ENCODE measurements at places on chromosomes 1 and 21. TPM values are rescaled to one million over a fixed set of nuclear protein-coding genes. Genes with fewer than 3 reads are reported as not detected.
A peak's percentile ranks its signal among the peaks of the same experiment; 100 is the strongest.

Gene OR10Z1
- not detected for total RNA-seq

Gene ARTN
- 0.81 TPM for total RNA-seq

Gene COL6A2
- total RNA-seq = 1,231 TPM

Gene SFN
- total RNA-seq = 0.81 TPM

Gene MYOM3
- 0.31 TPM for total RNA-seq

Gene XKR8
- 4.3 TPM for total RNA-seq

Gene TINAGL1
- total RNA-seq = 368 TPM

Gene TSPAN2
- total RNA-seq = 72.8 TPM

DNA sequence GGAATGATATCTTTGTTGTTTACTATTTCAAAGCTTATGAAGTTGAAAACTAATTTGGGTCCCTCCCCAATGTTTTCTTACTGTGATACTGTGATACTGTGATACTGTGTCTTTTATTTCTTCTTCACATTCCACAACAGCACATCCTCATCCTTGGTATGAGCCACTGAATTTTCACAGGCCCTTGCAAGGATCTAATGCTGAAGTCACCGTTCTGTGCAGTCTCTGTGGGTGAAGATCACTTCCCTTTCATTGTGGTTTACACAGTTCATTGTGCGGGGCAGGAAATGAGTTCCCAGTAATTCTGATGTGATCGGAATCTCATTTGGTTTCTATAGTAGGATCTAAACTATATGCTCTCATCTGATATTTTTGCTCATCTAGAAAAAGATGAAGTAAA lies 32.1 kb upstream of the PAXBP1 start:
- H3K4me3 ChIP-seq = no peak overlapping the region
- H3K36me3 ChIP-seq = no peaks in the 10 kb centered on the region
- H3K4me1 ChIP-seq = peaks cover 5% of the 10 kb centered on the region
- no peak for ATAC-seq

DNA sequence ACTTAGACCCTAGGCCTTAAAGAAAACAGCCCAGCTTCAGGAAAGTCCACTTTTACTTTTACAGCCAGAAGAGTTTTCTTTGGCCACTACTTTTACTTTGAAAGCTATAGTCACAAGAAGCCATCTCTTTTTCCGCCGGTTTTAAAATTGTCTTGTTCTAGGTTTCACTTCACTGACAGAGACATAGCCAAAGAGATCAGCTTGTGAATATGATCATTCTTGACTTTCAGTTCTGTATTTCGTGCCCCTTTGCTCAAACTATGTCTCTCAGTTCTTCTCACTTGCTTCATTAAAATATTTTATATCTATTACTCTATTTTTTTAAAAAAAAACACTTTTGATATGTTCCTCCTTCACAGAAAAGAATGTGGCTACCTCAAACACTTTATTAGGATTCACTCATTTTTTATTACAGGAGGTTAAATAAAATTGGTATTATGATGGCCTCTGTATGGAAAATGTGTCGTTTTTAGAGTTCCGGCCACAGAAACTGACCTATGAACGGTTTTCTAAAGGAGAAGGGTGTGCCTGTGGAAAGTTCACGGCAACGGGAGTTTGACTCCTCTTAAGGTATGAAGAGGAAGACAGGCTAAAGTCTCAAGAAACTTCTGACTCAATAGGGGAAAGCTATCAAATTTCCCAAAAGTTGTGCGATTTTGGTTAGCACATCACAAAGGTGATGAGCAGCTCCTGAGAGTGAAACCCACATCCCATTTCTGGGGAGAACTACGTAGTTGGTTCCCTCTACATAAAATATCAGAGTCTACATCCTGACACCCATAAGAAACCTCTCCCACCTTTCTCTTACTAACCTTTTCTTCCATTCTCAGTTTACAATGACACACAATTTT lies 1.2 kb downstream of the MCOLN2 start:
- H3K27ac ChIP-seq = no peak overlapping the region
- no peaks in the 10 kb centered on the region for H3K36me3 ChIP-seq
- H3K4me3 ChIP-seq = no peak overlapping the region
- peaks cover 9% of the 10 kb centered on the region for H3K4me1 ChIP-seq

- no peaks in the 10 kb centered on the region for H3K27me3 ChIP-seq
- H3K27ac ChIP-seq = no peak overlapping the region
- ATAC-seq = no peak
- no peak overlapping the region for H3K4me3 ChIP-seq
- no peaks in the 10 kb centered on the region for H3K36me3 ChIP-seq
Measured at GRCh38 chr1:57296726-57297250, 127.1 kb downstream of the DAB1 start.

DNA sequence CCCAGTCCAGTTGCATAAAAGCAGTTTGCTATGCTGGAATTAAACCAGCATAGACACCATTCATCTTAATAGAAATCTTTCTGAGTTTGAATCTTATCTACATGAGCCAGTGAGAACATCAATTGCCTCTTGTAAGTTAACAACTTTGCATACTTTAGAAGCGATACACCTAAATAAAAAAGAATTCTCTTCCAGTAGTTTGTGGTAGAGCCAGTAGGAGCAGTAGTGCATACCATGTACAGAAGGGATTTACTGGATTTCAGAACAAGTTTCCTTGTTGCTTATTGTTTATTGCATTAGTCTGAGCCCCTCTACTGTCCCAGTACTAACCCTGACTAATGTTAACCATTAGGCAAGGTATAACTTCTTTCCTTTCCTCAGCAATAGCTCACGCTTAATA lies 313.1 kb downstream of the TGFB2 start:
- no peak overlapping the region for H3K27ac ChIP-seq
- no peaks in the 10 kb centered on the region for H3K4me1 ChIP-seq
- H3K4me3 ChIP-seq = no peak overlapping the region
- no peaks in the 10 kb centered on the region for H3K27me3 ChIP-seq

GRCh38 chr1:84365225-84366221 lies 32.8 kb upstream of the DNASE2B start:
- peaks cover 8% of the 10 kb centered on the region for H3K4me1 ChIP-seq
- no peak overlapping the region for H3K27ac ChIP-seq
- H3K27me3 ChIP-seq = no peaks in the 10 kb centered on the region

GRCh38 chr1:220791956-220792355 lies 5.2 kb downstream of the MTARC1 start:
- no peak overlapping the region for H3K27ac ChIP-seq
- no peak overlapping the region for H3K4me3 ChIP-seq
- no peaks in the 10 kb centered on the region for H3K27me3 ChIP-seq
- no peaks in the 10 kb centered on the region for H3K36me3 ChIP-seq
- peak; percentile 78 for ATAC-seq

- peaks cover 19% of the 10 kb centered on the region for H3K27me3 ChIP-seq
- no peaks in the 10 kb centered on the region for H3K36me3 ChIP-seq
Measured at GRCh38 chr21:41143596-41144325, 24.2 kb upstream of the BACE2 start.

GRCh38 chr1:45040297-45040696 lies 28.2 kb downstream of the UROD start:
- H3K4me1 ChIP-seq = no peaks in the 10 kb centered on the region
- H3K27me3 ChIP-seq = no peaks in the 10 kb centered on the region
- no peak overlapping the region for H3K27ac ChIP-seq
- H3K4me3 ChIP-seq = no peak overlapping the region
- no peak for ATAC-seq
- H3K36me3 ChIP-seq = no peaks in the 10 kb centered on the region

- no peak overlapping the region for H3K27ac ChIP-seq
- peaks cover 4% of the 10 kb centered on the region for H3K4me1 ChIP-seq
Measured at GRCh38 chr1:221849110-221849509, 107.2 kb upstream of the DUSP10 start.

GRCh38 chr1:14494911-14495310 lies 103.6 kb upstream of the KAZN start:
- no peak for ATAC-seq
- H3K27me3 ChIP-seq = no peaks in the 10 kb centered on the region
- H3K36me3 ChIP-seq = no peaks in the 10 kb centered on the region
- peaks cover 38% of the 10 kb centered on the region for H3K4me1 ChIP-seq

DNA sequence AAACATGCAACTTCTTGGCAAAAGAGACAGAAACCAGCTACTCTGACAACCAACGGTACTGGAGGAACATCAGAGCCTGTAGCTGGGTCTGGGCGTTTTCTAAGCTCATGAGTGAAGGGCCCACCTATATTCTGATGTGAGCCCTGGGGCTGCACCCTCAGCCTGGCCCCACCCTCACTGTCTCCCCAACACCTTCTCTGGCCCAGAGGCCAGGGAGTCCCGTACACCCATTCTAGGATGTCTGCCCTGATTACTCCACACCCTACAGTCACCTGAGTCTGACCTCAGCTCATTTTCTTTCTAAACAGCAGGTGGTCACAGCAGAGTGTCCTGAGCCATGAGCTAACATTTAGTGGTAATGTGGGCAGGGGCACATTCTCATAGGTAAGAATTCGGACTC lies 439.2 kb downstream of the MATN1 start:
- no peak overlapping the region for H3K4me3 ChIP-seq
- H3K27me3 ChIP-seq = peaks cover 19% of the 10 kb centered on the region
- no peak overlapping the region for H3K27ac ChIP-seq
- H3K4me1 ChIP-seq = no peaks in the 10 kb centered on the region
- H3K36me3 ChIP-seq = no peaks in the 10 kb centered on the region
- ATAC-seq = no peak

DNA sequence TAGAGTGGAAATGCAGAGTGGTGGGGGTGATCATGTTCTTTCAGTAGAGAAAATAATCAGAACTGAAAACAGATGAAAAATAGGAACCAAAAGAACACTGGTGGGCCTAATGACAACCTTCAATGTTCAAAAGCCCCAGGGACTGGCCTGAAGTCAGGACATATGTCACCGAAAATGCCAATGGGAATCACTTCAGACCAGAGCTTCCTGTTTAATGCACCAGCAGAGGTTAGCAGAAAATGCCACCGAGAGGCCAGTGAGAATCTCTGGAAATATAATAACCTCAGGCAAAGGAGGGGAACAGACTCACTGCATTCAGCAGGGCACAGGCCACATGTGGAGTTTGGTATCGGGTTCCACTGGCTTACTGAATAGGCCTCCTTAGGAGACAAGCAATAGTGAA lies 15.9 kb upstream of the CD58 start:
- H3K36me3 ChIP-seq = no peaks in the 10 kb centered on the region
- H3K27ac ChIP-seq = no peak overlapping the region
- no peaks in the 10 kb centered on the region for H3K4me1 ChIP-seq
- no peak overlapping the region for H3K4me3 ChIP-seq

GRCh38 chr1:242245255-242245654 lies 246.4 kb upstream of the MAP1LC3C start:
- H3K27ac ChIP-seq = no peak overlapping the region
- H3K27me3 ChIP-seq = no peaks in the 10 kb centered on the region
- H3K36me3 ChIP-seq = no peaks in the 10 kb centered on the region
- H3K4me3 ChIP-seq = no peak overlapping the region

GRCh38 chr1:84830136-84830535 lies 62.9 kb downstream of the LPAR3 start:
- H3K36me3 ChIP-seq = no peaks in the 10 kb centered on the region
- no peak overlapping the region for H3K27ac ChIP-seq
- H3K27me3 ChIP-seq = no peaks in the 10 kb centered on the region
- H3K4me3 ChIP-seq = no peak overlapping the region
- no peak for ATAC-seq
- no peaks in the 10 kb centered on the region for H3K4me1 ChIP-seq

DNA sequence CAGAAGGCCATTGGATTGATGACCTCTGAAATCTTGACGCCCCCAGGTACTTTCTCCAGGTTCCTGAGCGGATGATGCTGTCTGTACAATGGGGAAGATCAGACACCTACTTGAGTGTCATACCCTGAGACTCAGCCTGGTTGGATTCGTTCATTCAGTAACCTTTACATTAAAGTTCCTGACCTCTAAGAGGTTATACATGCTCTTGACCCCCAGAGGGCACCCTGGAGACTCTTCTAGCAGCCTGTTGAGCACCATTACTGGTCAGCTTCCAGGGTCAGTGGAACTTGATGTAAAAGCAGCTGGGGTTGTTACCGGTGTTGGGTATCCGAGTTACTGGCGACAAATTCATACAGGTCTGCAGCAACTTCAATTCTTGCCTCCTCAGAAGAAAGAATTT lies 114.3 kb upstream of the ZNF678 start:
- ATAC-seq = no peak
- H3K36me3 ChIP-seq = no peaks in the 10 kb centered on the region
- H3K4me1 ChIP-seq = no peaks in the 10 kb centered on the region
- H3K27ac ChIP-seq = no peak overlapping the region
- H3K4me3 ChIP-seq = no peak overlapping the region
- peaks cover 44% of the 10 kb centered on the region for H3K27me3 ChIP-seq

DNA sequence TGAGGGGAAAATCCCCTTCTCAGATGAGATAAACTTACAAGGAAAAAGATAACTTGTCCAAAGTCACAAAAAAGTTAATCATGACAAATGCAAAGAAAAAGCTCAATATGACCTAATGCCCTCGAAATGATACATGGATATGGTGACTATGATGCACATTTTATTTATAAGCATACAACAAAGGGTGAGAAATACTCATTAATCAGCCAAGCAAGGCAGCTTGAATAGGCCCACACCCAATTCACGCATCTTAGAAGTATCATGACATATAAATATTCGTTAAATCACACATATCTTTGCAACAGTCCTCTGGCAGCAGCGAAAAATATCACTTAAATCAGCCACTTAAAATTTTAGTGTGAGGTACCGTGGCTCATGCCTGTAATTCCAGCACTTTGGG lies 21.7 kb downstream of the EPS15 start:
- ATAC-seq = no peak
- no peaks in the 10 kb centered on the region for H3K27me3 ChIP-seq
- peaks cover 11% of the 10 kb centered on the region for H3K36me3 ChIP-seq
- H3K4me1 ChIP-seq = peaks cover 39% of the 10 kb centered on the region
- H3K27ac ChIP-seq = no peak overlapping the region
- no peak overlapping the region for H3K4me3 ChIP-seq

DNA sequence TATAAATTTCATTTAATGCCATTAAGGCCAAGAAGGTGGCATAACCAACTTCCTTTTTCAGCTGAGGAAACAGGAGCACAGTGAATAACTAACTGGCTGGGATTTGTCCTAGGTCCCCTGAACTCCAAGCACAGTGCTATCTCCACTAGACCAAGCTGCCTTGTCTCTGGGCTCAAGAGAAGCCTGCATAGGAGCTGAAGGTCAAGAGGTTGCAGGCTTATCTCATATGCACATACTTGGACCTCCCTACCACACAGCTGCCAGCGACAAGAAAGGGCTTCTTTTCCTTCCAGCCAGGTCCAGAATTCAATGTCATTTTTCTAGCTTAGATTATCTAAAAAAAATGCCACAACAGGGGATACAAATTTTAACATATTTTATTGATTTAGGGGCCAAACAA lies 27.1 kb downstream of the AK2 start:
- peaks cover 43% of the 10 kb centered on the region for H3K36me3 ChIP-seq
- no peaks in the 10 kb centered on the region for H3K27me3 ChIP-seq
- no peak for ATAC-seq
- H3K27ac ChIP-seq = no peak overlapping the region
- no peak overlapping the region for H3K4me3 ChIP-seq
- H3K4me1 ChIP-seq = peaks cover 20% of the 10 kb centered on the region

DNA sequence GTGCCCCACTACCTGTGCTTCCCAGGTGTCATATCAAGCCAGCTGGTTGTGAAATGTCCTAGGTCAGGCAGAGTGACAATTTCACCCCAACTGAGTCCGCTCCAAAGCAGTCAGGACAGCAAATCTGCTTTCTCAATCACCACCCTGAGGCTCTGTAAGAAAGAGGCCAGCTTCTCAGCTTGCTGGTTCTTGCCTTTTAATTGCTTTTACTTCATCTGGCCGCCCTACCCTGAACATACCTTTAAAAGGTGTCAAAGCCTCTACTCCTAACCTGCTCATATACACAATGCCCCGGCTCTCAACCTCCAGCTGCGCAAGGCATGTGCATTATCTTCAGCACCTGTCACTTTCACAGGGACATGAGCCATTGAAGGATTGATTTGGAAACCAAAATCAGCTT lies 581.6 kb downstream of the NPHP4 start:
- no peak for ATAC-seq
- no peak overlapping the region for H3K27ac ChIP-seq
- H3K4me3 ChIP-seq = no peak overlapping the region
- H3K27me3 ChIP-seq = peaks cover 48% of the 10 kb centered on the region
- no peaks in the 10 kb centered on the region for H3K4me1 ChIP-seq
